MV-4-11 (cell line): ENCODE measurements at places on chromosomes 6 and 20.

- DNase-seq: peak; percentile 39
Measured at GRCh38 chr6:142960098-142960497, 15.1 kb upstream of the HIVEP2 start.

DNA sequence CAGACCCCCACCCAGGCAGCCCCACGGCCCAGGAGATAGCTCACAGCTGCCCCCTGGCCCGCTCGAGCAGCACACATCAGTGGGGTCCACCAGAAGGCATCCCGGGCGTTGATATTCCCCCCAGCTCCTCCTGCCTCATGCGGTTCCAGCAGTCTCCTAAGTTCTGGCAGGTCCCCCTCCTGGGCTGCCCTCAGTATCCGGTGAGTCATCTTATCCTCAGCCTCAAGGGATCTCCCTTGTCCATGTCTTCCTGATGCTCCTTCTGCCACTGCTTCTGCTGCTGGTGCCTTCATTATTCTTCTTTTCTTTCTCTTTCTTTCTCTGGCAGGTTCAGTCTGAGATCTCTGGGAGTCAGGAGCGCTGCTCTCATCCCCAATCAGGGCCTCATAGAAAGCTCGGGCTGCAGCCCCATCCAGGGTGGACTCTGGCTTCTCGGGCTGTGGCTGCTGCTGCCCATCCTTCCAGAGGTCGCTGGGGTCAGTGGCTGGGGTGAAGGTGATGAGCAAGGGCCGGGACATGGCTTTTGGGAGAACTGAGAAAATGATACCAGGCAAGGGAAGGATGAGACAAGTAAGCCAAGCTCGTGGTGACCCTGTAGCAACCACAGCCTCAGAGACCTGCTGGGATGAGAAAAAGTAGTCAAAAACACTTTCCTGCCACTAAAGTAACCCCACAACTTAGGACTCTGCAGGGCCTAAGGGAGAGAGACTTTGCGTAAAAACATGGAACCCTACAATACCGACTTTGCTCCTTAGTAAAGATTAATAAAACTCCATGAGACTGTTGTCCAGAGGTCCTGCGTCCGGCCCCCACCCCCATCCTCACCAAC lies 622 bp downstream of the GPANK1 start:
- DNase-seq: peak; percentile 48

GRCh38 chr6:23446469-23446967 lies 679.5 kb upstream of the NRSN1 start:
- no peak for DNase-seq

GRCh38 chr20:58010186-58010585 lies 218.3 kb downstream of the ANKRD60 start:
- no peak for DNase-seq

DNA sequence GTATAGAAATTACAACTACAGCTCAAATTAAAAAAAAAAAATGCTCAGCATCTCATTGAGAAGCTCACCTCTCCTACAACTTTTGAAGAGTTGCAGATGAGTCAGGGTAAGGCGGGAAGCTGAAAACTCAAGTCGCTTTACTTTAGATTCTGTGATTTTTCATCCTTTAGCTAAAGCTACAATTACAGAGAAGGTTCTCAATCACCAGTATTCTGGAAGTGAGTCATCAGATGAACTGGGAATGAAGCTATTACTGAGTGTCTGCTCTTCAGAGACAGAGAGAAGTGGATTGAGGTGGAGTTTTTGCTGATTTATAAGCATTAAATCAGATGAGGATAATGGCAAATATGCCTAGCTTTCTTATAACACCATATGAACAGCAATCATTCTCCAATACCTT lies 91.9 kb downstream of the TFAP2A start:
- DNase-seq: no peak

DNA sequence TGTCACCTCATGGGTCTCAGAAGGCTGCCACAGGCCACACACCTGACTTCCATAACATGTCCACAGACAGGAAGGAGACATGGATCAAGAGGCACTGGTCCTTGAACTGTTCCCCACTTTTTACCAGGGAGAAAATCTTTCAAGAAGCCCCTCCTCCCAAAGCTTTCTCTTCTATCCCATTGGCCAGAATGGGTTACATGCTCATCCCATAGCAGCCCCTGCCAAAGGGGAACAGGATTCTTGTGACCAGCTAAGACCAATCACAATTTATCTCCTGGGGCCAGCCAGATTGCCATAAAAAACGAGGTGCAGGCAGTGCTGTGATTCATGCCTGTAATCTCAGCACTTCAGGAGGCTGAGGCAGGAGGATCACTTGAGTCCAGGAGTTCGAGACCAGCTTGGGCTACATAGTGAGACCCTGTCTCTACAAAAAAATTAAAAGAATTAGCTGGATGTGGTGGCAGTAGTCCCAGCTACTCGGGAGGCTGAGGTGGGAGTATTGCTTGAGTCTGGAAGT lies 59.4 kb downstream of the TMEM242 start:
- no peak for DNase-seq

- DNase-seq: no peak
Measured at GRCh38 chr6:62971976-62972658, 239.2 kb upstream of the FKBP1C start.

DNA sequence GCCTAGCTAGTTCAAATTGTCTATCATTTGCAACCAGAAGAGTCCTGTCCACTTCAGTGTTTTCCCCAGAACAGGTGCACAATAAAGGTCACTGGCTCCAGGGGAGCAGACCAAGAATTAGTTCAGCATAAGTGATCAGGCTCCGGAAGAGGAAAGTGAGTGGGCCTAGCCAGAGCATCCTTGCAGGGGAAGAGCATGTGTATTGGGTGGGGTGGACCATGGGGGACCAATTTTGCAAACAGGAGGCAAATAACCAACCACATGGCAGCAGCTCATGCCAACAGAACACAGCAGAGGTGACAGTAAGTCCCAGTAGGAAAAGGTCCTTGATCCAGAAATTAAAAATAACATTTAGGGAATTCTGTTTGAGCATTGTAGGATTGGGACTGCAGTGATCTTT lies 43.2 kb upstream of the CNR1 start:
- DNase-seq: no peak

DNA sequence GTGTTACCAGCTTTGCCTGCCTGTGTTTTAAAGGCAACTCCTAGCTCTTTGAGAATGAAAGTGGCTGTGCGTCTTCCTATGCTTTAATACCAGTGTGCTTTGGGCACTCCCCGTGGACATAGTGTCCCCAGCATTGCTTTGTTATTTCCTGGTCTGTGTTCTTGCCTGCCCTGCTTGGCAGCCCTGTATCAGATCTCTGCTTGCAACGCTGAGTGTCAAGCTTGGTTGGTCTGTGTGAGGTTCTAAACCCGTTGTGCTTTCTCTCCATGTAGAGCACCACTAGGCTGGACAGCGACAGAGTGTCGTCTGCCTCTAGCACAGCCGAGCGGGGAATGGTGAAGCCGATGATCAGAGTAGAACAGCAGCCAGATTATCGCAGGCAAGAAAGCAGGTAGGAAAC lies 80.2 kb downstream of the AFDN start:
- no peak for DNase-seq

- no peak for DNase-seq
Measured at GRCh38 chr20:31604567-31605030, 490 bp upstream of the ID1 start.

GRCh38 chr6:119985952-119986736 lies 636.6 kb upstream of the MAN1A1 start:
- peak; percentile 74 for DNase-seq

DNA sequence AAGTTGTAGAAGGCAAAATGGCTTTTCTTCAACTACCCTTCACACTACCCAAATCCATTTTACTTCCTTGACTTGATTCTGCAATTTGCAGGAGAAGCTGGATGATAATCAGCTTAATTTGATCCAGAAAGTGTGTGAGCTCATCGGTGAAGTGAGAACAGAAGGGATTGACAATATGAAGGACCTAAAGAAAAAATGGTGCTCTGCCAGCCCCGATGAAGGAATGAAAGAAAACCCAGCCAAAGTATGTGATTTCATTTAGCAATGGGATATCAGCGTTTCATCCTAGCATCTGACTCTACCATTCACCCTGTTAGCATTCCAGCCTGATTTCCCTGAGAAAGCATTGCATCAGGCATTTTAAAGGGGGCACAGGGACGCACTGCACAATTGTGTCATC lies 41.5 kb downstream of the CD164 start:
- no peak for DNase-seq
